Activated naive CD4-positive, alpha-beta T cell treated with anti-CD3 and anti-CD28 coated beads, Interleukin-2, amount 50 U/mL, for 72 hours (primary cell): ENCODE measurements at places on chromosomes 3 and 15.

- no peak for DNase-seq
Observed at GRCh38 chr3:135927155-135927554, 38.4 kb upstream of the PPP2R3A start.

DNA sequence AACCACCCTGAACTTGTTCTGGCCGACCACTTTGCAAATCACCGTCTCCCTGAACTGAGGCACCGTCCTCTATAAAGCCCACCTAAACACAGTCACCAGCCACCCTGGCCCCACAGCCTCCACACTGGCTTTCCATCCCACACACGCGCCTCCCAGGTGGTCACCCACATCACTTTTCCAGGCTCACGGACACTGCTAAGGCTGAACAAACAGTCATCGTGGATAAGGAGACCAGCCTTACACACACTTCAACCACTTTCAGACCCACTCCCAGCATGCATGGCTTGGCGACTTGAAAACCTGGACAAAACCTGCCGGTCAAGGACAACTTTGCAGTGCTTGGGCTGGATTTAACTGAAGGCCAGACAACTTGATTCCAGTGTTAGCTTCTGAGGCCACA, 8.4 kb downstream of the CHSY1 start:
- DNase-seq, result no peak

DNA sequence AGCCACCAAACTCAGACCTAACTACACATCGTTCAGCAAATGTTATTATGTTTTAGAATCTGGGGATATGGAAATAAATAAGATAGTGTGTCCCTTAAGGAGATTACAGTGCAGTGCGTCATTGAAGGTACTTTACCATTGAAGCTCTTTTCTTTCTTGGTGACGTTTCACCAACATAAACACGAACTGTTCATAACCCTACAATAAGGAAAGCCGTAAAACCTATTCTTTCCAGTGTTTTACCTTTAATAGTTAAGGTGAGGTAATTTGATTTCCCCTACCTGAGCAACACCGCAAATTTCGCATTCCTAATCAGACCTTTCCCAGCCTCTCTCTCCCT, 826 bp downstream of the CCDC66 start:
- DNase-seq, result peak; percentile 2

GRCh38 chr15:29835301-29835700, 13.0 kb upstream of the TJP1 start:
- DNase-seq, result no peak

- DNase-seq, result no peak
Observed at GRCh38 chr3:112647122-112647521, 6.2 kb upstream of the CCDC80 start.

DNA sequence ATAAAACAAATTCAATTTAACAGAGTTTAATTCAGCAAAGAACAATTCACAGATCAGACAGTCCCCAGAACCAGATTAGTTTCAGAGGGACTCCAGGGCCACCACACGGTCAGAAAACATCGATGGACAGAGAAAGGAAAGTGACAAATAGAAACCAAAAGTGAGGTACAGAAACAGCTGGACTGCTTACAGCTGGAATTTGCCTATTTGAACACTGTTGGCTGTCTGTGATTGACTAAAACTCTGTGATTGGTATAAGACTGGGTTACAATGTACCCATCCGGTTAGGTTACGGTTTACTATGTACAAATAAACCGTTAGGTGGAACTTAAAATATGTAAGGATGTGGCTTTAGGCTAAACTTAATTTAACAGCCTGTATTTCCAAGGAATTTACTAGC, 30.3 kb downstream of the MOBP start:
- DNase-seq, result no peak

GRCh38 chr3:99562138-99562537, 76.3 kb upstream of the COL8A1 start:
- no peak for DNase-seq

- DNase-seq, result no peak
Observed at GRCh38 chr3:194572944-194573491, 60.2 kb downstream of the TMEM44 start.

DNA sequence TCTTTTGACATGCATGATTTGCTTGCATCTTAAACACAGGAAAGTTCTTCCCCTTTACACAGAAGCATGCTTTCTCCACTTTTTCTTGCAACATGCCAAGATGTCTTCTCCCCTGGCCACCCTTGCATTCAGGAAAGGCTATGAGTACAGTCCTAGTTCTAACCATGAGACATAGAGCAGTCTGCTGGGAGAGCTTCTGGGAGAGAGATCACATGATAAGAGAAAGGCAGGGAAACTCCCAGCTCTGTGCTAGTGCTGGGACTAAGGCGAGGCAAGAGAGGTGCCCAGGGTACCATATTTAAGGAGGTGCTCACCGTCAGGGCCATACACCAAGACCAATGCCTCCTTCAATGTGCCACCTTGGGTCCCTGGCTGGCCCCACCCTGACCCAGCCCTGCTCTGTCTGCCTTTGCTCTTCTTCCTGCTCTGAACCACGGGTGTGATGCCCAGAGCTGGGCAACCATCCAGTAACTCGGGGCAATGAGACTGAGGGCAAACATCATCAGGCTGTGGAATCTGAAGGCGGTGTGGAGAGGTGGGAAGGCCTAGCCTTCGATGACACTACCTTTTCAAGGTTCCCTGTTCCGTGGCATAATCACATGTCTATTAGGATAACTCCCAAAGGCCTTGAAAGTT, 77.4 kb upstream of the PRR20G start:
- DNase-seq, result no peak

GRCh38 chr3:118628704-118629341, 405.8 kb downstream of the IGSF11 start:
- peak; percentile 29 for DNase-seq

GRCh38 chr3:57019057-57019456, 41.4 kb upstream of the SPATA12 start:
- DNase-seq, result no peak

DNA sequence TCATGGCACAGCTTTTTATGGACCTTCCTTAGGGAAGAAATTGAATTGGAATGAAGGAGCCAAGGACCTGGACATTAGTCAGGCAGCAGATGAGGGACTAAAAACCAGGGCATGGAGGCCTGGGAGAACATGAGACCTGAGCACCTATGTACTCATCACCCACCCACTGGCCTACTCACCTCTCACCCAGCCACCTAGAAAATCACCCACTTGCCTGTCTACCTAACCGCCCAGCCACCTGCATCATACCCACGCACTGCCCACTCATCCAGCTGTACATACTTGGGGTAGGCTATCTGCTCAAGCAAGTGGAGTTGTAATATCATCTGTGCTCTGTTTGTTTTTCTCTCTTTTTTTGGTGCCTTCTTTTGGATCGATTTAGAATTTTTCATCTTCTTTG, 65.3 kb upstream of the SLCO2A1 start:
- no peak for DNase-seq

DNA sequence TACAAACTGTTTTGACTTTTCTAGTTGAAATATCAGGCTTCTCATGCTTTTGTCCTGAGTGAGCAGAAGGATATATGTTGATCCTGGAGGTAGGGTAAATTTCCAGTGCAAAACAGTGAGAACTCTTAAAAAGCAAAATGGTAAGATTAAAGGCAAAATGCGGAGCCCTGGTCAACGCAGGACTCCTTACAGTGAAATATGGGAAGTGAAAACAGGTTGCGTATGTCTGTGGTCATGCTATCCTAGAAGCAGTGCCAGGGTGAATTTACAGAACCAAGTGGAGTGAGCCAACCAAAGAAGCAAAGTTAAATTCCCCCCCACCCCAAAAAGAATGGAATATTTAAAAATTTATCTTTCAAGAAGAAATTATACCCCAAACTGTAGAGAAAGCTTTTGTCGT, 256.4 kb downstream of the NR2F2 start:
- no peak for DNase-seq

- no peak for DNase-seq
Observed at GRCh38 chr3:129001806-129002572, 885 bp downstream of the EFCC1 start.

GRCh38 chr3:182925330-182925943, 54.9 kb downstream of the DCUN1D1 start:
- no peak for DNase-seq

- no peak for DNase-seq
Observed at GRCh38 chr3:138362538-138362937, 14.2 kb downstream of the MRAS start.

DNA sequence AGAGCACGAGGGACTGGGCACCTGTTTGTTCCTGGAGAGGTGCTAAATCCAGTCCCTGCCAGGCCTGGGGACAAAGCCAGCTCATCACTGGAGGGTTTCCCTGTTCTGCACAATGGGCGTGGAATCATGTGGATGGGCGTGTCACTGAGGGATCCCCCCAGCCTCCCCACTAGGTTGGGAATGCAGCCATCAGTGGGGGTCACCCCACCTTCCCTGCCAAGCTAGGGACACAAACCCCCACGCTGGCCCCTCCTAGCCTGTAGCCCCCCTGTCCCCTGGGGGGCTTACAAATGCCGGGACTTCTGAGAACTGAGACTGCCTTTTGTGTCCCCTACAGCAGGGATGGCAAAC, 61.9 kb downstream of the NSMCE3 start:
- no peak for DNase-seq

- no peak for DNase-seq
Observed at GRCh38 chr15:69119001-69119400, 41.4 kb upstream of the GLCE start.

GRCh38 chr3:21020043-21020442, 731.0 kb downstream of the ZNF385D start:
- DNase-seq, result no peak

DNA sequence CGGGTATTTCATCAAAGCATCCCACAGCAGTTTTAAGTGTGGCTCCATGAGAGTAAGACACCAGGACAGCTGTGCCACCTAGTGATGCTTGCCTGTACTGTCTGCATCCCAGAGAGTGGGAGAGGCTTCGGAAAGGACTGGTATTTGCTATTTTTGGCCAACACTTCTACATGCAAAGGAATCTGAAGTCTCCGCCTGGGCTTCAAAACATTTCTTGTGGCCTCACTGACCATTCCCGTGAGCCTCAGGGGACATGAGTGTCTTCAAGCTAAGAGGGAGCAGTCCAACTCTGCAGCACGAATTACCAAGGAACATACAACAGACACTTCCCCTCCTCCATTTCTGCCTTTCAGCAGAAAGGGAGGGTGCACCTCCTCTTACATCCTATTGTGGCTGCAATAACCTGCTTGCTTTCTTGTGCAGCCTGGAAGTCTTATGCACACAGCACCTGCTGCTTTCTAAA, 177.5 kb downstream of the RORA start:
- no peak for DNase-seq

DNA sequence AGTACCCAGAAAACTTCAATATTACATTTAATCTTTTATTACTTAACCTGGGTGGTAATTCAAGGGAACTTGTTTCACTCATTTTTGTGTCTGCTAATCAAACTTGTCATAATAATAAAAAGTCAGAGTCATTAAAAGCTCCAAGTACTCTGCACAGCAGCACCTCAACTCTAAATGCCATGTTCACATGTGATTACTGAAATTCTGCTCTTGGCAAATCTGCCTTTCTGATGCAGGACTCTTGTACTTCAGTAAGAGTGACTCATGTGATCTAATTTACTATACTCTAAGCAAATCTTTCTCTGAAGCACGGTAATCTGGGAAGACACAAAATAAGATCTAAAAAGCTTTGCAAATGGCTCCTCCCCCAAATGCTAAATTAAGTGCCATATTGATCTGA, 6.4 kb downstream of the ROBO1 start:
- no peak for DNase-seq

- no peak for DNase-seq
Observed at GRCh38 chr3:69326855-69327300, 59.0 kb downstream of the FRMD4B start.

- DNase-seq, result peak; percentile 73
Observed at GRCh38 chr3:128497305-128498126, 4.5 kb upstream of the GATA2 start.

- DNase-seq, result no peak
Observed at GRCh38 chr15:27820722-27821121, 278.4 kb downstream of the OCA2 start.

DNA sequence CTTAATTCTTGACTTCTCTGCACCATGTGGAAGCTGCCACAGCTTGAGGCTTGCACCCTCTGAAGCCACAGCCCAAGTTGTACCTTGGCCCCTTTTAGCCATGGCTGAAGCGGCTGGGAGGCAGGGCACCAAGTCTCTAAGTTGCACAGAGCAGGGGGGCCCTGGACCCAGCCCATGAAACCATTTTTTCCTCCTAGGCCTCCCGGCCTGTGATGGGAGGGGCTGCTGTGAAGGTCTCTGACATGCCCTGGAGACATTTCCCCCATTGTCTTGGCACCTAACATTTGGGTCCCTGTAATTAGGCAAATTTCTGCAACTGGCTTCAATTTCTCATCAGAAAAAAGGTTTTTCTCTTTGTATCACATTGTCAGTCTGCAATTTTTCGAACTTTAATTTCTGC, 92.8 kb upstream of the GALNT15 start:
- no peak for DNase-seq

DNA sequence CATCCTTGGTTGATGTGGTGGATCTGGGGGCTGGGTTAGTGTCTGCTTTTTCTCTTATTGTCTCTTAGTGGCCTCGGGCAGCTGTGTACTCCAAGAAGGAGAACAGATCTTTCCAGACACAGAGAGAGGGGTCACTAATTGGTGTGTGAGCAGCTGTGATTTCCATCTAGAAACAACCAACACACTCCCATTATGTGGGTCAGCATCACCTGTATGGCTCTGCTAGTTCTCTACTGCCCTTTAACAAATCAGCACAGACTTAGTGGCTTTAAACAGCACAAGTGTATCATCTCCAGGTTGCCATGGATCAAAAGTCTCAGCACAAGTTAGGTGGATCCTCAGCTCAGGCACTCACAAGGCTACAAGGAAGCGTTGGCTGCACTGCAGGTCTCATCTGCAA, 156.8 kb downstream of the LRTM1 start:
- DNase-seq, result no peak

- DNase-seq, result no peak
Observed at GRCh38 chr15:92638291-92638708, 17.3 kb downstream of the FAM174B start.

GRCh38 chr3:35641920-35642527, 2.7 kb downstream of the ARPP21 start:
- DNase-seq, result no peak

DNA sequence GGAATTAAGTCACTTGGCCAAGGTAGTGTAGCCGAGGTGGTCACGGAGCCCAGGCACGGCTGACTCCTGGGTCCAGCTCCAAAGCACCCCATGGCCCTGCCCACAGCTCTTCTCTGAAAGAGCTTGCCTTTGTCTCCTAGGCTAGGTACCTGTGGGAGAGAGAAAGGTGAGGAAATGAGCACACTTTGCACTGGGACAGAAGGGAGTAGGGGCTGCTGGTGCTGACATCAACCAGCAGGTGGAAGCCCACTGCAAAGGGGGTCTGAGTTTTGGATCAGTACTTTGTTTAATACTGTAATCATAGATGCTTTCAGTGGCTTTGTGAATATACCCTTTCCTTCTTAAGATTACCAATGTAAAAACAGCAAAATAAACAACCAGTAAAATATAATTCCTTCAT, 128.3 kb upstream of the EIF1B start:
- no peak for DNase-seq
